ENCODE measurements at places on chromosomes 5 and 9. TPM values are rescaled to one million over a fixed set of nuclear protein-coding genes. Genes with fewer than 3 reads are reported as not detected.

DNA sequence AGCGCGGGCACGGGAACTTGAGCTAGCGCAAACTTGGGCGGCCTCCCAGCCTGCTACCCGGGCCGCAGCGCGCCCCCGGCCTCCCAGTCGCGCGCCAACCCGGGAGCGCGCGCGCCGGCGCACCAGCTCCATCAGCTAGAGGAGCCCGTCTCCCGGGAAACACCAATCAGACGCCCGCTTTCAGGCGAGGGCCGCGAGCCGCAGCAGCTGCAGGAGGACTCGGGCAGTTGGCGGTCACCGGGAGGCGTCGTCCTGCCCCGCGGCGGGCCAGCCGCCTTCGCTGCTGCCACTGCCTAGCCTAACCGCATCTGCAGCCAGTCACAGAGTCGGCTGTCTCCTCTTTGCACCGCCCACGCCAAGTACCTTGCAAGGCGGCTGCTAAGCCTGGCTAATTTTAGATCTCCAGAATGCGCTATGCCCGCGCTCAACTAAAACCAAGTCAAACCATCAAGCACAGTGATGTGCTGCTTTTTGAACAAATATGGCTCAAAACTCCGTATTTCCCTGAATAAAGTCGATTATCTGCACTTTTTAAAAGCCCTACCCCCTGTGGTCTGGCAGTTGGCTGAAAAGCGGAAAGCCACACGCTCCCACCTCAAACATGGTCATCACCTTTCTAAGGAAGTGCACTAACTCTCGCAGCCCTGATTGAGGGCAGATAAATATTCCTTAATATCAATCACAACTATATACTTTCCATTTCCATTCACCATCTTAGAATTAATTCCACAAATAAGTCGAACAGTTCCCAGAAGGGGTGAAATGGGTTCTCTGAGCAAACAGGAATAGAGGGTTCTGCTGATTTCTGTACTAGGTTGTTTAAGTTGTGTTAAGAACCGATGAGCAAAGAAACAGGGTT, 221.8 kb downstream of the MEF2C start:
- peaks cover 6% of the 10 kb centered on the region for H3K4me1 ChIP-seq
- DNase-seq: peak; percentile 82

- peaks cover 68% of the 10 kb centered on the region for H3K4me1 ChIP-seq
- no peaks in the 10 kb centered on the region for H3K36me3 ChIP-seq
- no peak for DNase-seq
- no peaks in the 10 kb centered on the region for H3K27me3 ChIP-seq
Observed at GRCh38 chr9:124214596-124215367, 43.0 kb upstream of the NEK6 start.

- no peaks in the 10 kb centered on the region for H3K27me3 ChIP-seq
- no peaks in the 10 kb centered on the region for H3K36me3 ChIP-seq
- no peak for DNase-seq
- no peak overlapping the region for H3K27ac ChIP-seq
- no peak overlapping the region for H3K4me3 ChIP-seq
Observed at GRCh38 chr5:172564883-172565282, 76.2 kb upstream of the NEURL1B start.

- no peak for DNase-seq
- H3K4me1 ChIP-seq: peaks cover 9% of the 10 kb centered on the region
- no peak overlapping the region for H3K27ac ChIP-seq
- H3K4me3 ChIP-seq: no peak overlapping the region
Observed at GRCh38 chr5:31193116-31193515, 370 bp upstream of the CDH6 start.

- H3K27ac ChIP-seq: no peak overlapping the region
- no peaks in the 10 kb centered on the region for H3K27me3 ChIP-seq
Observed at GRCh38 chr9:21102305-21102704, 24.6 kb upstream of the IFNB1 start.

The ENTPD8 gene
- not detected for total RNA-seq

The PCDH12 gene
- total RNA-seq: 9.8 TPM

The SPINK7 gene
- total RNA-seq: not detected

The CDH6 gene
- total RNA-seq: 13.2 TPM

Measured in left lung (tissue), 14 donors.